WTC11 (cell line): ENCODE measurements at places on chromosomes 3 and 15.
A peak's percentile ranks its signal among the peaks of the same experiment; 100 is the strongest.

DNA sequence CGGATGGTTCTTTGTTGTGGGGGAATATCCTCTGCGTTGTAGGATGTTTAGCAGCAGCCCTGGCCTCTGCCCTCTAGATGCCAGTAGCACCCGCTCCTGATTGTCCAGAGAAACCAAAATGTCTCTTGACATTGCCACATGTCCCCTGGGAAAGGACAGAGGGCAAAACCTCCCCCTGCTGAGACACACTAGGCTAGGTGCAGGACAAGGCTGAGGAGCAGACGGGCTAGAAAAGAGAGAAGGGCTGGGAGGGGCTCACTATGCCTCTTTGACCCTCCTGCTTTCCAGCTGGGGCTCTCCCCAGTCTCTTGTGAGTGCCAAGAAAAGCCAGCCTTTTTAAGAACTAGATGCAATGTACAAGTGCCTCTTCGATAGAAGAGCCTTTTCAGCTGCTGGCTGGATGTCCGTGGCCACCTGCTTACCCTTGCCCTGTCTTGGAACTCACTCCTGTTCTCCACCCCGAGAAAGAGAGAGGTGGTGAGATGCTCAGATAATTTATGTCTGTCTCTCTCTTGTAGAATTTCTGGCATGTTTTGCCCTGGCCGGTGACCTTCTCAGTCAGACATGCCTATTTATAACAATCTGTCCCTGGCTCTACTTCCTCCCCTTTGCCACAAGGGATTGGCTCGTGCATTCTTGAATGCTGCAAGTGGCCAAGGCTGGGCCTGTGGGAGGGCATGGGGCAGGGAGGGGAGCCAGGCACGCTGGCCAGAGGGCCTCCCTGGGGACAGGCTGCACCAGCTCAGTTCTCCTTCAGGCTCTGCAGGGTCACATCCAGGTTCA lies 142.6 kb downstream of the RPLP1 start:
- no peak for DNase-seq

- DNase-seq: no peak
Measured at GRCh38 chr15:76337059-76337695, 604 bp downstream of the ISL2 start.

DNA sequence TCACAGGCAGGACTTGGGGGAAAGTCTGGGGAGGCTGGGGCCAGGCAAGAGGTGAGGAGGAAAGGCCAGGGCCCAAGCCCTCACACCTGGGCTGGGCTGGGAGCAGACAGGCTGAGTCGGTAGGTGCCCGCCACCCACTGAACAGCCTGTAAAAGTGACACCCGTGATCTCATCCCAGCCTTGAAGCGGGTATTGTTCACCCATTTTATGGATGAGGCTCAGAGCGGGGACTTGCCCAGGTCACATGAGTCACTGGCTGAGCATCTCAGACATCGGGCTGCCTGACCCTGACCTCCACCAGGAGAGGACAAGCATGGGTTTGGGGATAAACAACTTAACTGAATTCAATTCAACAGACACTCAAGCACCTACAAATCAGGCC lies 52.0 kb upstream of the CTSH start:
- no peak for DNase-seq

GRCh38 chr3:177752831-177753230 lies 555.5 kb upstream of the TBL1XR1 start:
- no peak for DNase-seq

- DNase-seq: peak; percentile 84
Measured at GRCh38 chr3:124887177-124887931, at the start of gene ITGB5. Gene ITGB5, minus strand, starts transcription at chr3:124887365. Its CDS starts 365 bp downstream, at chr3:124887000.

DNA sequence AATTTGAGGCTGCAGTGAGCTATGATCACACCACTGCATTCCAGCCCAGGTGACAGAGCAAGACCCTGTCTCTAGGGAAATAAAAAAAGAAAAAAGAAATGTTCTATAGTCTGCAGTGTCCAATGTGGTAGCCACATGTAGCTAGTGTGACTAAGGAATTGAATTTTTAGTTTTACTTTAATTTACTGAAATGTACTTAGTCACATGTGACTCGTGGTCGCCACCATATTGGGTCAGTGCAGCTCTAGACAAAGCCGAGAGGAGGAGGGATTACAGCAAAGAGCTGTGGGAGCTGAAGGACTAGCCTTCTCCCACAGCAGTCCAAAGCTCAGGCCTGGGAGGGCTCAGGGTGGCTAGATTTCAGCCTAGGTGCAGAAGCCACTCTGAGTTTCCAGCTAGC lies 65.9 kb upstream of the NTRK3 start:
- no peak for DNase-seq

GRCh38 chr3:100978011-100978659 lies 15.1 kb downstream of the ABI3BP start:
- DNase-seq: no peak

- DNase-seq: no peak
Measured at GRCh38 chr3:127150513-127151250, 42.2 kb upstream of the PRR23E start.

DNA sequence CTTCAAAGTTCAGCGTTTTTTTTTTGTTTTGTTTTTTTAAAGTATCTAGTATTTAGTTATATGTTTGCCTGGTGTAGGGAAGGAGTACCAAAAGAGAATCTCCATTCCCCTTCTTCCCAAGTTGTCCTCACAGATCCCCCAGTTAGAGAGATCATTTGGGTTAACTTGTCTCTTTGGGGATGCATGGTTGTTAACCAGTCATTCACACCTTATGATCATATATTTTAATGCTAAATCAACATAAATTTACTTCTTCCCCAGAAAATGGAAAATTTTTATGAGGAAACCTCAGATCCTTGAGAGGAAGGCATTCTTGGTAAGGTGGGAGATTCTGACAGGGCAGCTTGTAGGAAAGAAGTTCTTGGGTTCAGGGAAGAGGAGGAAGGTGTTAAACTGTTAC lies 1.5 kb upstream of the MGA start:
- no peak for DNase-seq

DNA sequence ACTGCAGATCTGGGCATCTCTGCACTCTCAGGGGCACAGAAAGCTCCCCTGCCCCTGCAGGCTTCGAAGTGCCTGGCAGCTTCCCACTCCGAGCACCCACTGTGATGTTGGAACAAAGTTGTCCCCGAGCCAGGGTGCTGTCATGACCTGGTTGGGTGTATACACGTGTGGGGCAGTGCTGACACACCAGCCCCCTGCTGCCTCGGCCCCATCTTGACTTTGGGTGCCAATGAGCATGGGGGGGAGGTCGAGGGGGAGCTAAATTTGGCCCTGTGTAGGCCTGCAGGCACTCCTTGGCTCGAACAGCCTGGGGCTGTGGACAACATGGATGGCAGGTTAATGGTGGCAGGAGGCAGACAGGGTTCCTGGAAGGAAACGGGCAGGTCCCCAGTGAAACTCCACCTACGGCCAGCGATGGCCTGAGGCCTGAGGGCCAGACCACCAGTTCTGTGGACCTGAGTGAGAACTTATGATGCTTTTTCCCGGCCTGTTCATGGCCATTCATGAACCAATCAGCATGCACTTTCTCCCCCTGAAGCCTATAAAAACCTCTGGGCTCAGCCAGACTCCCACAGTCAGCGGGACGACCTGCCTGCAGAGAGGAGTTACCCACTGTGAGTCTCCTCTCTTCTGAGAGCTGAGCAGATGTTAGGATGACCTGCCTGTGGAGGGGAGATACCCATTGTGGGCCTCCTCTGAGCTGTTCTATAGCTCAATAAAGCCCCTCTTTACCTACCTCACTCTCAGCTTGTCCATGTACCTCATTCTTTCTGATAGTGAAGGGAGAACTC lies 1029.1 kb upstream of the GBE1 start:
- no peak for DNase-seq
